ENCODE measurements at places on chromosomes 4 and X.
A peak's percentile ranks its signal among the peaks of the same experiment; 100 is the strongest.

- peak; percentile 53 for DNase-seq
Measured at GRCh38 chr4:151198748-151199147, 78.2 kb upstream of the PRSS48 start.

GRCh38 chrX:147478899-147479298 lies 432.8 kb upstream of the FMR1 start:
- no peak for DNase-seq

GRCh38 chr4:108313546-108314339 lies 145.0 kb upstream of the LEF1 start:
- no peak for DNase-seq

- DNase-seq = no peak
Measured at GRCh38 chr4:128854433-128854832, 44.9 kb downstream of the JADE1 start.

DNA sequence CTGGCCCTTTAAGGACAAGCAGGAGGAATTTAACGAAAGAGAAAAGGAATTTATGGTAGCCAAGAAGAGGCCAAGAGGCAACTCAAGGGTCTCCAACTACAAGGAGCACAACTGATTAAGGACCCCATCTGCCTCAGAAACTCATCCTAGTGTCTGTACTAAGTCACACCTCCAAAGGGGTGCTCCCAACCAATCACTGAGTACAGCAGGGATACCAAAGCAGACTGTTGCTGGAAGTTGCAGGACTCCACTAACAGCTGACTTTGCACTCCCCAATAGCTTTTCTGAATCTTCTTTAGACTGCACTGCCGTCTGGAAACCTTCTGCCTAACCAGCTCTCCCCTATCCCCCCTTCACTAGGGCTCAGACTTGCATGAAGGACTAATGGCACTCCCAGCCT lies 50.6 kb downstream of the ATP11C start:
- no peak for DNase-seq

DNA sequence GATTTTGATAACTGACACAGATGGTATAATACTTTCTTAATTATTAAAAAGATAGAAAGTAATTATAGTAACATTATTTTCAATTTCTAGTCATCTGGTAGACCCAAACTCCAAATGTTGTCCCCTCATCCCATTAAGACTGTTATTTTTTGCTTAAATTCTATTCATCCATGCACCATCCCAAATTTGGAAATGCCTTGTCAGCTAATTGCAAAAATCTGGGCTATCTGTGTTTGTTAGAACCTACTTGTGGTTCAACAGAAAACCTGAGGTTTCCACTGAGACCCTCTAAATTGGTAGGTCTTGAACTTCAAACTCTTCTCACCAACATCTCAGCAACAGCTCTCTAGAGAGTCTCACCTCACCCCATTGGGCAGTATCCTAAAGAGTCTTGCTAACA lies 172.2 kb upstream of the ADGRL3 start:
- no peak for DNase-seq

All from midbrain (tissue), 1 donor.